ENCODE measurements at places on chromosomes 5 and 9.
A peak's percentile ranks its signal among the peaks of the same experiment; 100 is the strongest.

DNA sequence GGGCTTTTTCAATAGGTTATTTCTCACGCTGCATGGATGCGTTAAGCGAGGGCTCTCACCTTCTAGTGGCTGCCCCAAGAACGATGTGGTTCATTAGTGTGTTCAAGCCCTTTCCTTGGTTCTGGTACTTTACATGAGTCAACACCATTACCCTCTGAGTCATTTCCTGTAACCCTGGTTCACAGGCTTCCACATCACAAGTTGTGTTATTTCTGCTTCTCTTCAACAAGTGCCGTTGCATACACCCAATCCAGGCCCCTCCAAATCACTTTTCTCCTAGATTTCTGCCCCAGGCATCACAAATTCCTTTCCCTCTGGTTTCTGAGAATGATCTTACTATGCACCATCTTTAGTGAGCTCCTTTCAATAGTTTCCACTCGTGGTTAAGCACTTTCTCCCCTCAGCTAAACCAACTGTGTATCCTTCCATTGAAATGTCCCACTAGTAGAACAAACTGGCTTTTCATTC lies 69.5 kb upstream of the RAD23B start:
- DNase-seq = peak; percentile 74

DNA sequence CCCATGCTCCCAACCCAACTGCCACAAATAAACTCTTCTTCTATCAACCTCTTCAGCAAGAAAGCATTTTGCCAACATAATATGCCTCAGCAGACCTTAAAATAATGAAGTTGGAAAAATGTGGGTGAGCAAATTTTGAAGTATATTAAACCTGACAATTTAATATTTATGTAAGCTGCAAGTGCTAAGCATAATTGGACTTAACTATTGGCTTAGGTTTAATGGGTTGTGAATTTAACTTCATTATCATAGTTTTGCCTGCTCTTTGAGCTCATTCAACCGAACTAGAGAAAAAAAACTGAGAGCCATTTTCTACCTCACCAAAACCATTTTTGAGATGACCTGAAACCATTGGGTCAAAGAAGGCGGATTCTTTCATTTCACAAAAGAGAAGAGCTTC lies 805.5 kb upstream of the DMAC1 start:
- no peak for DNase-seq

GRCh38 chr5:93589152-93589828 lies 6.3 kb downstream of the NR2F1 start:
- no peak for DNase-seq

- peak; percentile 66 for DNase-seq
These were observed 1050.2 kb downstream of the CDH12 start for GRCh38 chr5:21802869-21803490.

DNA sequence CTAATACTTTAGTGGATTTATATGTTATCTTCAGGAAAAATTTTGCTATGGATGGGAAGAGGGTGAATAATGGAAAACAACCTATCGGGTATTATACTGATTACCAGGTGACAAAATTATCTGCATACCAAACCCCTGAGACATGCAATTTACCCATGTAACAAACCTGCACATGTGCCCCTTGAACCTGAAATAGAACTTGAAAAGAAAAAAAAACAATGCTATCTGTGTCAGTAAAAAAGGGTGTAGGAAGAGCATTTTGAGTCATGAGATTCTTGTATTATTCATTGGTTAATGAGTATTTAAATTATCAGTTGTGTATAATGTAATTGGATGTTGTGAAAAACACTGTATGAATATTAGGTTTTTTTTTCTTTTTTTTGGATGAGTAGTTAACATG lies 75.4 kb downstream of the PRR16 start:
- DNase-seq = no peak

GRCh38 chr5:58224661-58225060 lies 235.2 kb downstream of the PLK2 start:
- no peak for DNase-seq

- DNase-seq = peak; percentile 42
These were observed 63.0 kb downstream of the EXOSC2 start for GRCh38 chr9:130756455-130757152.

- DNase-seq = no peak
These were observed 8.2 kb downstream of the SQSTM1 start for GRCh38 chr5:179828756-179829421.

DNA sequence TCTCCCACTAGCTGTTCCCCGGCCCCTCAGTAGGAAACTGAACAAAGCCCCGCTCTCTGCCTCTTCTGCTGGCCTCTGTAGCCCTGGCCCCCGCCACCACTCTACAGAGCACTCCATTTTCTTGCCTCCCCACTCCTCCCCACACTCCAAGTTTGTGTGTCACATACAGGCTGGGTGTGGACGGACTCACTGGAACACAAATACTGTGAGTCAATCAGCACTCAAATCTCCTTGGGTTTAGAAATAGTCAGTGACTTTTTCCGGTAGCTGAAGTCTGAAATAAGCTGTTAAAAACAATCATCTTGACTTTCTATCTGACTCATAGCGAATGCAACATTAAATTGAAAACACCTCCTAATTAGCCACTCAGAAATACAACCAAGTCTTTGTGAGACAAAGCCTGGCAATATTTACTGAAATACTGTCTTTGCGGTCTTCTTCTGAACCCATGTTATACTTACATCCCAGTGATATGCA lies 122.5 kb downstream of the LHFPL2 start:
- DNase-seq = no peak

DNA sequence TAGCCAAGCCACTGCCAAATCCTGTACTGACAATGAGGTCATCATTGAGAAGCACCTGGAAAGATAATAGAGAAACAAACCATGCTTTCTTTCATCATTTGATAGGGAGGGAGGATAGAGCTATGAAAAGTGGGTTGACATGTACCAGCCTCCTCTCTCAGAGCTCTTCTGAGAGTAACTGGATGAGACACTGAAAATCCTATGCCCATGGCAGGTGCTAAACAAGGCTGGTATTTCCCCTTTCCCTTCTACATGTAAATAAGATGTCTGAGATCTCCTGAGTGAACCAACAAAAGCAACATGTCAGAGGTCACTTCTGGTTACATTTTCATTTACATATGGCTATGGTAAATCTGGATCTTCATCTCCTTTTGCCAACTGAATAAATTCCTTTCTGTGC lies 45.3 kb upstream of the TRAF1 start:
- no peak for DNase-seq

DNA sequence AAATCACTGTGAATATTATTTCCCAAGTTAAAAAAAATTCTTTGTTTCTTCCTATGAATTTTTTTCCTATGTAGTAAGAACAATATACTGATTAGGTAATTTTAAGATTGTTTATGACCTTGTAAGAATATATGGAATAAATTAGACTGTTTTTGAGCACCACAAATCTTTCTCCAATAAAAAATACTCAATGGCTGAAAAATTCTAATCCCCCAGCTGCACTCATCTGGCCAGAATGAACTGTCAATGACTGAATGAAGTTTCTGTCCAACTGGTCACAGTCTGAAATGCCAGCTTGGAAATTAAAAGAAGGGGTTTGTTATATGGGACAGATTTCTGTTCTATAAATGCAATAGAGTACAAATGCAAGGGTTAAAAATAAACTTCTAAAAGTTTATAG lies 569.5 kb upstream of the SEMA6A start:
- no peak for DNase-seq

DNA sequence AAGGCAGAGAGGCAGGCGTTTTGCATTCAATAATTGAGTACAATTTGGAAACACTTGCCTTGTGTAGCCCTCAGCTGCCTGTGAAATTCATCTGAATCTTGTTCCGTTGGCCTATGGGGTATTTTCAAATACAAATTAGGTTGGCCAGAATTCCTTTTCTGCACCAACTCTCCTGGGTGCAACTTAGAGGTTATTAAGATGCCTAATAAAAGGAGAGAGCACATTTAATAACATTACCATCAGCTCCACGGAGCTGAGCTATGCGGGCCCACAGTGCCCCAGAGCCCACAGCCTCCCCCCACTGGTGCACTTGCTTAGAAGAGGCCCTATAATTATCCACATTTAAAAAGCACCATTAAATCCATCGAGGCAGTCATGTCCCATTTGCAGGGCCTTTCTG lies 367.6 kb upstream of the CLINT1 start:
- no peak for DNase-seq

GRCh38 chr9:137205126-137206069 lies at the start of the genes NDOR1 and TMEM203:
Gene NDOR1 (plus strand): TSS chr9:137205700. CDS start chr9:137205778, 78 bp downstream.
Gene TMEM203 (minus strand): TSS chr9:137205648. CDS start chr9:137205414, 234 bp downstream.
- DNase-seq = peak; percentile 83

DNA sequence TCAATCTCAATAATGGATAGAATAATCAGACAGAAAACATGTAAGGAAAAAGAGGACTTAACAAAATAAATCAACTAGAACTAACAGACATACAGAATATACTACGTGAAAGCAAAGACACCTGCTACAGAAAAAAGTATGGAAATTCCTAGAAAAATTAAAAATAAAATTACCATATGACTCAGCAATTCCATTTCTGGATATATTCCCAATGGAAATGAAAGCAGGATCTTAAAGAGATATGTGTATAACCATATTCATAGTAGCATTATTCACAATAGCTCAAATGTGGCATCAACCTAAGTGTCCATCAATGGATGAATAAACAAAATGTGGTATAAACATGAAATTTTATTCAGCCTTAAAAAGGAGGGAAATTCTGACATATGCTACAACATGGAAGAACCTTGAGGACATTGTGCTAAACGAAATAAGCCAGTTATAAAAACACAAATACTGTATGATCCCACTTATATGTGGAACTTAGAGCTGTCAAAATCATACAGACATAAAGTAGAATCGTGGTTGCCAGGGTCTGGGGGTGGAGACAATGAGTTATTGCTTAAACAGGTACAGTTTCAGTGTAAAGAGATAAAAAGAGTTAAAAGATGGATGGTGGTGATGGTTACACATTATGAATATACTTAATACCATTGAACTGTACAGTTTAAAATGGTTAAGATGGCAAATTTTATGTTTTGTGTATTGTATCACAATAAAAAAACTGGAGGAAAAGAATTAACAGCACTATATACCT lies 6.9 kb downstream of the PLAA start:
- no peak for DNase-seq

DNA sequence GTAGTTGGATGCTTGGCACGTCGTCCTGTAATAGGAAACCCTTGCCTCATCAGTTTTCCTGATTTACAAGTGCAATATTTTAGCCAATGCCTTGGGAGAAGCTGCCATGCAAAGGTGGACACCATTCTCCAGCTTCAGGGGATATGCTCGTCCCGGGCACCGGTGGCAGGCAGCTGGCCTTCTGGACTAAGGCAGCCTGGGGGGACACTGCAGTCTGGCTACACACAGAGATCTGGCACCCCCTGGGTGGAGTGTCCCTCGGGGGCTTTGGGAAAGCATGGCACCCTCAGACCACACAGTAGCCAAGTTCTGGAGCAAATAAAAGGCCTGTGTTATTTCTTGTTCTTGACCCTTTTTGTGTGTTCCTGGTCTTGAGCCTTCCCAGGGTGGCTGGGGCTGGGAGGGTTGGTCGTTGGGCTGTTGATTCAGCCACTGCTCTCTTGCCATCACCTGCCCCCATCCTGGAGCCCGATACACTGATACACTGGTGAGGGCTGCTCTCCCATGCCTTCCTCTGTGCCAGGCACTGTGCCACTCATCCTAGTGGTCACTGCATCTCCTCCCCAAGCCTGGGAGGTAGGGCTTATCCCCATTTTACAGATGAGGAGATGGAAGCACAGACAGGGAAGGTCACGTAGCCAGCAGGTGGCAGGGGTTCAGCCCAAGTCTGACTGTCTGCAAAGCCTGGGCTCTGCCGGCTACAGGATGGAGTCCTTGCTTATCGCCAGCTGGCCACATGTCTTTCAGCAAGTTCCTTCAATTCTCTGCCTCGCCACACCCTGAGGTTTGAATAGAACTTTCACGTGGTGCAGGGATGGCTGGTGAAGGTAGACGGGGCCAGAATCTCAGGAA lies 134.1 kb downstream of the RGS3 start:
- no peak for DNase-seq

GRCh38 chr5:146070746-146071145 lies 34.6 kb downstream of the PLAC8L1 start:
- no peak for DNase-seq

DNA sequence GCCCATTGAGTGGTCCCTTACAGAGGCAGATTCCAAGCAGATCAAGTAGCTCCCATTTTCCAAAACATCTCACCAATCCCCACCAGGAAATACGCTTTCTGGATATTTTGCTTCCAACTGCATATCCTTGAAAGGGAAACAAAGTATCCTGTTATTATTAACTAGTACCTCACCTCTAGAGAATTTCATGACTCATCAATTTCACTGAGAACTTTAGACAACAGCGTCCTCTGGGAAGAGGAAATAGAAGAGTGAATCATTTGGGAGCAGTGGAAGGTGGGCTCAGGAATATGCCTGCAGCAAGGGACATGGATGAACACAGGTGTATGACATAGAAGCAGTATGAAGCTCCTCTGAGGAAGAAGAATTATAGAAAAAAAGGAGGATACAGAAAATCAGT lies 186.7 kb downstream of the MARCHF11 start:
- no peak for DNase-seq

DNA sequence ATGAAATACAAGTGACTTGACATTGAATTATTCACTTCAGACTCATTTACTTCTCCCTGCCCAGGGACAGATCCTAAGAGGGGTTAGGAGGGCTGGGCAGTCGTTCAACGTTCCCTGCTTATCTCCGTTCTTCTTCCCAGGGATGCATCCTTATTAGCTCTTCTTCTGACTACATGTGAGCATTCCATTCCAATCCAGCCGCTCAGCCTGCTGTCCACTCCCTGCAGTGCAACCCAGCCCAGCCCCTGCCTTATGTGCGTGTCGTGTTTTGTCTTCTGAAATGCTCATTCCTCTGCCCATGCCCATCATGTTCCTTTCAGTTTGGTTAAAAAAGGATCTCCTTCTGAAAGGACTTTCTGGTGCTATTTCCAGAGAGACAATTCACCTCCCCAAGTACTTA lies 64.7 kb upstream of the PALM2AKAP2 start:
- no peak for DNase-seq
